Muscle of leg (tissue), 16 donors: ENCODE measurements at places on chromosomes 5 and 9. TPM values are rescaled to one million over a fixed set of nuclear protein-coding genes. Genes with fewer than 3 reads are reported as not detected.
A peak's percentile ranks its signal among the peaks of the same experiment; 100 is the strongest.

Gene LRRC70
- 4.7 TPM for polyA plus RNA-seq

Gene PCDHGB2
- polyA plus RNA-seq: 2.0 TPM

- DNase-seq: no peak
- no peak overlapping the region for H3K4me3 ChIP-seq
- peaks cover 53% of the 10 kb centered on the region for H3K36me3 ChIP-seq
- no peak overlapping the region for H3K27ac ChIP-seq
- no peaks in the 10 kb centered on the region for H3K4me1 ChIP-seq
Observed at GRCh38 chr9:133770076-133770777, 32.1 kb upstream of the SARDH start.

Gene HRCT1
- 1.8 TPM for polyA plus RNA-seq

Gene AOPEP
- 37.8 TPM for polyA plus RNA-seq

DNA sequence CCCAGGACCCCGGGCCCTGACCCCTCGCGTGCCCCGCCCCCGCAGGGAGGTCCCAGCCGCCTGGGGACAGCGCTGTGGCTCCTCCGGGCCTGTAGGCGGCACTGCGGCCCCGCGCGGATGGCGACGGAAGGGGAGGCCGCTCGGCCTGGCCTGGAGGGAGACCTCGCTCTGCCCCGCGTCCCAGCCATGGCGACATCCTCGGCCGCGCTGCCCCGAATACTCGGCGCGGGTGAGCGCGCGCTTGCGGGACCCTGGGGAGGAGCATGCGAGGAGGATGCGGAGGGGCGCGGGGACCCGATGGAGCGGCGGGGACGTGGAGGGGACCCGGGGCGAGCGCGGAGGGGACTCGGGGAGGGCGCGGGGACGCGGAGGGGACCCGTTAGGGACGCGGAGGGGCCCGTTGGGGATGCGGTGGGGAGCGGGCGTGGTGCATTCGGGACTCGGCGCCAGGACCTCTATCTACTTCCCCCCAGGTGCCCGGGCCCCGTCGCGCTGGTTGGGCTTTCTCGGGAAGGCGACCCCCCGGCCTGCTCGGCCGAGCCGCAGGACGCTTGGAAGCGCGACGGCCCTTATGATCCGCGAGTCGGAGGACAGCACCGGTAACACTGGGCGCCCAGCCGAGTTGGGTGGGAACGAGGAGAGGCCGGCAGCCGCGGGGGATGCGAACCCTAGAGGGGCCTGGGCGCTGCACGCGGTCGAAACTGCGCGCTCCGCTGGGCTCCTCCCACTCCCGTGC, at the start of gene MRPS2:
Gene MRPS2, plus strand, starts transcription at position 158 of the 736 bp plus-strand sequence. Its CDS starts 29 bp downstream, at position 187.
- H3K4me3 ChIP-seq: peak within 1 kb of the TSS; percentile 91
- no peak within 1 kb of the TSS for H3K27ac ChIP-seq
- peaks cover 16% of the 10 kb centered on the region for H3K4me1 ChIP-seq
- H3K27me3 ChIP-seq: no peaks in the 10 kb centered on the region
- H3K36me3 ChIP-seq: peaks cover 38% of the 10 kb centered on the region
- peak; percentile 95 for DNase-seq

- no peak overlapping the region for H3K4me3 ChIP-seq
- DNase-seq: peak; percentile 59
- no peaks in the 10 kb centered on the region for H3K36me3 ChIP-seq
- H3K4me1 ChIP-seq: no peaks in the 10 kb centered on the region
- no peak overlapping the region for H3K27ac ChIP-seq
- H3K27me3 ChIP-seq: peaks cover 9% of the 10 kb centered on the region
Observed at GRCh38 chr9:131799177-131799823, 59.4 kb upstream of the RAPGEF1 start.

Gene NR5A1
- not detected for polyA plus RNA-seq

- H3K4me1 ChIP-seq: no peaks in the 10 kb centered on the region
- DNase-seq: no peak
- H3K27me3 ChIP-seq: no peaks in the 10 kb centered on the region
- H3K36me3 ChIP-seq: no peaks in the 10 kb centered on the region
- no peak overlapping the region for H3K27ac ChIP-seq
- no peak overlapping the region for H3K4me3 ChIP-seq
Observed at GRCh38 chr5:156803404-156803803, 46.7 kb upstream of the PPP1R2B start.

DNA sequence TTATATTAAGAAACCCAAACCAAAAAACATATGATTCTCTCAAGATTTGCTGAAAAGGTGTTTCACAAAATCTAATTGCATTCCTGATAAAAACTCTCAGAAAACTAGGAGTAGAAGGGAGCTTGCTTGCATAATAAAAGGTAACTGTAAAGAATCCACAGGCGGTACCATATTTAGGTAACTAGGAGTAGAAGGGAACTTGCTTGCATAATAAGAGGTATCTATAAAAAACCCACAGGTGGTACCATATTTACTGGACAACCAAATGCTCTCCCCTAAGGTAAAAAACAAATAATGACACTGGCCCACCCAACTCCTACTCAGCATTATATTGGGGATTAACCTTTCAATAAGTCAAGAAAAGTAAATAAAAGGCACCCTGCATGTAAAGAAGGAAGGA, 57.5 kb upstream of the FCN1 start:
- H3K4me1 ChIP-seq: no peaks in the 10 kb centered on the region
- H3K27me3 ChIP-seq: peaks cover 13% of the 10 kb centered on the region
- no peak overlapping the region for H3K4me3 ChIP-seq

DNA sequence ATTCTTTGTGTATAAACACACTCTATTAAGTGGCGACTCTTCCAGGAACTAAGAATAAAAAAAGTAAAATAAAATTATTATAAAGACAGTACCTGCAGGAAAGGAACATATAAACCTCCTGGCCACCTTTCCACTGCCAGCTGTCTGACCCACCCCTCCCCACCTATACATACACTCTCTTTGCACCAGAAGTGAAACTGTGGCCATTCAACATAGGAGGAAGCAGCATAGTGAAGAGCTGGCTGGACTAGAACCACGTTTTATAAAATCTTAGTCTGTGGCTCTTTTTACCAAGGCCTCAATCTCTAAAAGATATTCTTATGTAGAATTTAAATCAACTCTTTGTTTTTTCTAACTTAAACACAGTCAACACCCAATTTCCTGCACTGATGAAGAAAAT, 289.6 kb downstream of the GABRB2 start:
- H3K4me1 ChIP-seq: no peaks in the 10 kb centered on the region
- no peaks in the 10 kb centered on the region for H3K36me3 ChIP-seq
- no peak for DNase-seq
- H3K4me3 ChIP-seq: no peak overlapping the region
- no peaks in the 10 kb centered on the region for H3K27me3 ChIP-seq

- DNase-seq: no peak
- no peaks in the 10 kb centered on the region for H3K27me3 ChIP-seq
- H3K4me1 ChIP-seq: peaks cover 14% of the 10 kb centered on the region
- no peak overlapping the region for H3K4me3 ChIP-seq
Observed at GRCh38 chr9:107621436-107621835, 131.9 kb upstream of the KLF4 start.

DNA sequence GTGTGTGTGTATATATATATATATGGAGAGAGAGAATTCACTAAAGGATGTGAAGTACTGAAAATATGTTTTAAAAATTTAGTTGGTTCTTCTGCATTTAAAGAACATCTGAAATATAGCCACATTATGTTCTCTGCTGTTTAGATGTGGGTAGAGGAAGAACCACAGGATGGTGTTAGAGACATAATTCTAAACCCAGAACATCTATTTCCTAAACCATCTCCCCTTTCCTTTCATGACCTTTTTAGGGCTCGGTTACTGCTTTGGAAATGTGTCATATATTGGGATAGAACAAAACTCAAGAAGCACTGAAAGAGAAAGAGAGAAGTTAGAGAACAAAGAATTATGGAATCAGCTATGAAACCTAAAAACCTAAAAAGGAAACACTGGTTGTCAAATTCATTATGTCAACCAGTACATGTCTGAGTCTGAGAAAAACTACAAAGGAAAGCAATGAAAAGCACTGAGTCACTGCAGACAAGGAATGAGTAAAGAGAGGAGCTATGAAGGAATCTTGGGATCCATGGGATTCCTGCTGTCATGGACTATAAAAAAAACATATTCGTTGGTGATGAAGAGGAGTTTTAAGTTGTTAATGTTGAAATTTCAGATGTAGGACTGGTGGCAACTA, 28.4 kb downstream of the SLC12A2 start:
- no peaks in the 10 kb centered on the region for H3K4me1 ChIP-seq
- H3K27me3 ChIP-seq: no peaks in the 10 kb centered on the region
- no peak overlapping the region for H3K4me3 ChIP-seq
- no peak overlapping the region for H3K27ac ChIP-seq
- DNase-seq: no peak

DNA sequence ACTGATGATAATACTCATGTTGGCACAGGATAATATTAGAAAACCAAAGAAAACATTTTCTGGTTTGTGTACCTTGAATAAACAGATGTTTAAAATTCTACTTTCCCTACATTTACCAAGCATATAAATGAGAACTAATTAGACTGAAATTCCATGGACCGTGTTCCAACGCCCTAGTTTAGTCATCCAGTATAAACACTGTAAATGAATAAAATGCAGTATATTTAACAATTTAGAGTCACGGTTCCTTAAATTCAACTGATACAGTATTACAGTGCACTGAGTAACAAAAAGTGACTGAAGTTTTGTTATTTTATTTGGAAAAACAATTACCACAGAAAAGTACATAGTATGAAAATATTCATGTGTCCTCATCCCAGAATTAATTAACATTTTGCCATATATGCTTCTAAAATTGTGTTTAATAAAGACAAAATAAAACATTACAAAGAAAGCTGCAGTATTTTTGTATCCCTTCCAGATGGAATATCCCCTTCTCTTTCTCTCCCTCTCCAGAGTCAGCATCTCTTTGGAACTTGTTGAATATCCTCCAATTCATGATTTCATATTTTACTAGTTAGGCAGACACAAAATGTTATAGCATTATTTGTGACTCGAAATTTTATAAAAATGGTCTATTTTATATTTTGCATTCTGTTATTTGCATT, 112.5 kb downstream of the HMHB1 start:
- no peak overlapping the region for H3K27ac ChIP-seq
- DNase-seq: peak; percentile 82
- H3K4me1 ChIP-seq: no peaks in the 10 kb centered on the region
- H3K27me3 ChIP-seq: no peaks in the 10 kb centered on the region
- no peak overlapping the region for H3K4me3 ChIP-seq
- H3K36me3 ChIP-seq: no peaks in the 10 kb centered on the region

- no peak overlapping the region for H3K4me3 ChIP-seq
- H3K27ac ChIP-seq: no peak overlapping the region
- no peaks in the 10 kb centered on the region for H3K27me3 ChIP-seq
- H3K36me3 ChIP-seq: no peaks in the 10 kb centered on the region
Observed at GRCh38 chr5:98492258-98492657, 281.2 kb upstream of the RGMB start.

Gene C5orf63
- polyA plus RNA-seq: 9.3 TPM

GRCh38 chr5:79568632-79569190, 43.5 kb upstream of the TENT2 start:
- DNase-seq: no peak
- H3K4me3 ChIP-seq: no peak overlapping the region
- H3K4me1 ChIP-seq: no peaks in the 10 kb centered on the region
- no peaks in the 10 kb centered on the region for H3K36me3 ChIP-seq

DNA sequence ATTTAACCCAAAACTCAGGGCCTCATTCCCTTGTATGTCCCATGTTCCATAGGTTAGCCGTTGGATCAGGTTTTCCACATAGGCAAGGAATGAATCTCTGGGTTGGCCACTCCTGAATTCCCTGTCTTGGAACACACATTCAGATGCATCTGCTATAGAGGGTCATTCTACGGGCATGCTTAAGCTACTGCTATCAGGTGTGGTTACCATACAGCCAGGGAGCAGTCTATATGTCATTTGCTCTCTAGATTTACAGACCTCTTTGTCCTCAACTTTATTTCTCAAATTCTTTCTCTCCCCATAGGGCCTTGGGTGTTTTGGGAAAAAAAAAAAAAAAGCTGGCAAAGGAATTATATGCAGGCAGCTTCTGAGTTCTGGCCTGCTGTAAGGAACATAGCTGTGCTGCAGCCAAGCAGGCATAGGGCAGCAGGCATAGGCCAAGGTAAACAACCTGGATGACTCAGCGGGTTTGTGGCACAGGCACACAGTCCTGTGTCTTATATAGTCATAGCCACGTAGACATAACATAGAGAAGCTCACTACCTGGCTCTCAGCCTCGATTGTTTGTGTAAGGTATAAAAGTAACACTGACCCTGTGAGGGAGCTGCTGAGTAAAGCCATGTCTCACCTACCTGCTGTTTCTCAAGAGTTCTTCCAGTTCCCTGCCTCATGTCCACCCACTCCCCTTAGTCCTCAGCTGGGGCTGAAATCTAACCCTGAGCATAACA, 141.5 kb downstream of the OSTF1 start:
- no peak overlapping the region for H3K27ac ChIP-seq
- DNase-seq: no peak
- H3K4me1 ChIP-seq: no peaks in the 10 kb centered on the region
- no peak overlapping the region for H3K4me3 ChIP-seq
- no peaks in the 10 kb centered on the region for H3K27me3 ChIP-seq

Gene PAX5
- 0.19 TPM for polyA plus RNA-seq

Gene WNT8A
- not detected for polyA plus RNA-seq

Gene BTNL3
- not detected for polyA plus RNA-seq

DNA sequence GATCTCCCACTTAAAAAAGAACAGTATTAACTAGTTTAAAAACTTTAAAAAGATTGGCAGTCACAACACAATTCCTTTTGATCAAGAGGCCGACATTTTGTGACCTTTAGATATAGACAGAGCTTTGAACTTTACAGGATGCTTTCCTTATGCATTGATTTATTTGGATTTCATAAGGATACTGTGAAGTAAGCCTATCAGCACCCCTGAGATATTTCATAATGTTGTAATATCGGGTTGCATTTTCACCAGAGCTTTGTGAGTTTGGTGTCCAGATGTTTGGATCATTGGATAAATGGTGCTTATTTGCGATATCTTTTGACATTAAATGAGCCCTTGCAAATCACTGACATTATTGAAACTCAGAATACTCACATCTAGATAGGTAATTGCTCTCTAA, 7.7 kb downstream of the PALM2AKAP2 start:
- no peaks in the 10 kb centered on the region for H3K27me3 ChIP-seq
- H3K4me3 ChIP-seq: no peak overlapping the region
- no peak for DNase-seq

- H3K36me3 ChIP-seq: no peaks in the 10 kb centered on the region
- DNase-seq: peak; percentile 89
- H3K4me3 ChIP-seq: no peak overlapping the region
- peak overlapping the region; percentile 65 for H3K27ac ChIP-seq
- no peaks in the 10 kb centered on the region for H3K27me3 ChIP-seq
Observed at GRCh38 chr9:81416476-81417298, 272.7 kb downstream of the TLE1 start.

- no peaks in the 10 kb centered on the region for H3K4me1 ChIP-seq
- no peak for DNase-seq
- no peaks in the 10 kb centered on the region for H3K36me3 ChIP-seq
- H3K4me3 ChIP-seq: no peak overlapping the region
- H3K27me3 ChIP-seq: peaks cover 2% of the 10 kb centered on the region
Observed at GRCh38 chr9:109556061-109556460, 58.0 kb upstream of the PTPN3 start.
